ENCODE measurements at places on chromosomes 4 and X. TPM values are rescaled to one million over a fixed set of nuclear protein-coding genes. Genes with fewer than 3 reads are reported as not detected.

USP26 gene
- not detected for total RNA-seq

DNA sequence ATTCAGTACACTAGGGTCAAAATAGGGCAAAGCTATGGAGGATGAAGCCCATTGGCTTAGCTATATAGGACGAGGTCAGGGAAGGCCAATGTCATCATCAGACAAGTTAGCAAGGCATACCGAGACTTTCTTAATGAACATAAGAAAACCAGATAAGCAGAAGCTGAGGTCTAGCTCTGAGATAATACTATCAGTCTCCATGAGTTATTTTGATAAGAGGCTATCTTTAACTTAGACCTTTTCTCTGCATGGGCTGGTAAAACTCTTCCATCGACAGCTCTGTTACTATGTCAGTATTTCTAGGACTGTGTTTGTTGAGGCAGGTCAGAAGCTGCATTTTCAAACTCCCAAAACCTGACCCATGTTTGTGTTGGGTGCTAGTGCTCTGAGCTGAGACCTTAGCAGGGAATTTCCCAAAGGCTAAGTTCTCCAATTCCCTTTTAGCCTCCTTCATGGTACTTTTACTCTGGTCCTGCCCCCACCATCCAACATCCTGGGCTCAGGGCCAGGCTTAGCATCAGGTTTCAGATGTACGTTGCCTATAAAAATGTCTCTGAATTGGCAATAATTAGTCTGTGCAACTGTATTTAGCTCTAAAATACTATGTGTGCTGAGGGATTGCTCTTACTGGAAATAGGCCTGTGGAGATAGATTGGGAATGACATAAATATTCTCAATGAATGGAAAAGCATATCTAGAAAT lies 29.3 kb upstream of the LRAT start:
- no peak for DNase-seq

GRCh38 chr4:77199276-77199675 lies 42.3 kb downstream of the CCNG2 start:
- no peak for DNase-seq

SSX2B gene
- total RNA-seq: 3.7 TPM

DACH2 gene
- not detected for total RNA-seq
